ENCODE measurements at places on chromosomes 7 and 10. TPM values are rescaled to one million over a fixed set of nuclear protein-coding genes. Genes with fewer than 3 reads are reported as not detected.

The PRDX3 gene
- total RNA-seq: 165 TPM

The ZNF783 gene
- total RNA-seq: 13.6 TPM

The SLC29A4 gene
- total RNA-seq: 1.3 TPM

The FANK1 gene
- total RNA-seq: 2.6 TPM

The VWC2 gene
- total RNA-seq: 0.16 TPM

The INHBA gene
- 0.59 TPM for total RNA-seq

The SLC18A3 gene
- not detected for total RNA-seq

DNA sequence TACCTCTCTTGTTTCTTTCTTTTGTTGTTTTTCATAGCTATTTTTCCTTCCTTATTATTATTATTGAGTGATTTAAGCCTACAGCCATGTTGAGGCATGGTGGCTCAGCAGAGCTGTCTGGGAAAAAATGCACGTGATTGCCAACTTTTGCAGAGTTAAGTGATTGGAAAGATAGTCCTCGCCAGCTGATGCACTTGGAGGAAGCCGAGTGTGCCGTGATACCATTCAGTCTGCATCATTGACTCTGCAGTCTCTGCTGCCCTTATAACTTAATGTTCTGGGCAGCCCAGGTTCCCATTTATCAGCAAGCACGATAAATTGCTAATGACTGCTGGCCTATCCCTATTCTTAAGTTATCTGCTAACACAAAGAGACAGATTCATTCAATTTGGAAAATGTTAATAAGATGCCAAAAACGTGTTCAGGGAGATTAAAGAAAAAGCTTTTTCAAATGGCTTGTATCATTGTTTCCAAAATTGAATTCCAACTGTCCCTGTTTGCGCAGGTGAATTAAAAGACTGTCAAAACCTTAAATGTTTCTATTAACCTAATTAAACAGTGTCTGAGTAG lies 232.9 kb upstream of the NPY start:
- no peak for DNase-seq
- no peaks in the 10 kb centered on the region for H3K36me3 ChIP-seq
- no peaks in the 10 kb centered on the region for H3K4me1 ChIP-seq
- no peak overlapping the region for H3K4me3 ChIP-seq

- H3K4me3 ChIP-seq: no peak overlapping the region
- no peaks in the 10 kb centered on the region for H3K36me3 ChIP-seq
- no peaks in the 10 kb centered on the region for H3K4me1 ChIP-seq
- H3K27me3 ChIP-seq: no peaks in the 10 kb centered on the region
- no peak overlapping the region for H3K27ac ChIP-seq
These were observed 212.1 kb upstream of the PPP1R3A start for GRCh38 chr7:114130866-114131265.

- H3K4me1 ChIP-seq: no peaks in the 10 kb centered on the region
- H3K27me3 ChIP-seq: no peaks in the 10 kb centered on the region
- H3K27ac ChIP-seq: no peak overlapping the region
- no peak for DNase-seq
- no peaks in the 10 kb centered on the region for H3K36me3 ChIP-seq
These were observed 46.4 kb upstream of the HABP2 start for GRCh38 chr10:113506476-113506875.

- peak overlapping the region; percentile 30 for H3K4me3 ChIP-seq
- H3K27me3 ChIP-seq: no peaks in the 10 kb centered on the region
- DNase-seq: peak; percentile 96
These were observed 15.5 kb downstream of the ZMIZ1 start for GRCh38 chr10:79084012-79084971.

DNA sequence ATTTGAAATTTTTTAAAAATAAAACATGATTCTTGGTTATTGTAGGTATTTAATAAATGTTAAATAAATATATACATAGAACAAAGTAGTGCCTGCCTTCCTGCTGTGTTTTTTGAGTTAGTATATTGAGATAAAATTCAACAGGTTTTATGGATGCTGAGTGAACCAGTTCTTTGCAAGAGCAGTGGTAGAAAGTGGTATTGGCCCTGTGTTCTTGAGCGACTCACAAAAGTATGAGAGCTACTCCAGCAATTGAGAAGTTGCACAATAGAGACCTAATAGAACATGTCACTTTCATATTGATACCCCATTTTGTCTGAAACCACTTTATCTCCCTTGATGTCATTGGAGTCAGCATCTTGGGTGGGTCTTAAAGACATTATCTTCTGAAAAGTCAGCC lies 32.6 kb upstream of the GJD4 start:
- H3K27me3 ChIP-seq: no peaks in the 10 kb centered on the region
- no peak for DNase-seq
- H3K27ac ChIP-seq: no peak overlapping the region
- H3K4me1 ChIP-seq: no peaks in the 10 kb centered on the region
- H3K4me3 ChIP-seq: no peak overlapping the region

GRCh38 chr10:2165771-2166460 lies 428.6 kb upstream of the ADARB2 start:
- no peaks in the 10 kb centered on the region for H3K4me1 ChIP-seq
- no peak overlapping the region for H3K4me3 ChIP-seq
- no peak overlapping the region for H3K27ac ChIP-seq
- no peaks in the 10 kb centered on the region for H3K27me3 ChIP-seq

GRCh38 chr7:50227726-50228125 lies 76.8 kb upstream of the IKZF1 start:
- H3K4me1 ChIP-seq: no peaks in the 10 kb centered on the region
- H3K27ac ChIP-seq: no peak overlapping the region
- no peak overlapping the region for H3K4me3 ChIP-seq
- DNase-seq: no peak

- no peak overlapping the region for H3K27ac ChIP-seq
- H3K27me3 ChIP-seq: no peaks in the 10 kb centered on the region
- no peaks in the 10 kb centered on the region for H3K4me1 ChIP-seq
- no peak for DNase-seq
- H3K36me3 ChIP-seq: peaks cover 25% of the 10 kb centered on the region
These were observed 24.2 kb upstream of the CHST12 start for GRCh38 chr7:2379161-2379560.

DNA sequence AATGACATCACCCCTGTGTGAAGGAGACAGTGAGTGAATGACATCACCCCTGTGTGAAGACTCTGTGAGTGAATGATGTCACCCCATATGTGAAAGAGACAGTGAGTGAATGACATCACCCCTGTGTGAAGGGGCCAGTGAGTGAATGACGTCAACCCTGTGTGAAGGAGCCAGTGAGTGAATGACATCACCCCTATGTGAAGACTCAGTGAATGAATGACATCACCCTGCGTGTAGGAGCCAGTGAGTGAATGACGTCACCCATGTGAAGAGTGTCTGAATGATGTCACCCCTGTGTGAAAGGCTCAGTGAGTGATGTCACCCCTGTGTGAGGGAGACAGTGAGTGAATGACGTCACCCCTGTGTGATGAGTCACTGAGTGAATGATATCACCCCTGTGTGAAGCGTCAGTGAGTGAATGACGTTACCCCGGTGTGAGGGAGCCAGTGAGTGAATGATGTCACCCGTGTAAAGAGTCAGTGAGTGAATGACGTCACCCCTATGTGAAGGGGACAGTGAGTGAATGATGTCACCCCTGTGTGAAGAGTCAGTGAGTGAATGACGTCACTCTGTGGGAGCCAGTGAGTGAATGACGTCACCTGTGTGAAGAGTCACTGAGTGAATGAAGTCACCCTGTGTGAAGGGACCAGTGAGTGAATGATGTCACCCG lies 478.1 kb downstream of the PTPRN2 start:
- H3K4me3 ChIP-seq: no peak overlapping the region
- no peak for DNase-seq
- no peak overlapping the region for H3K27ac ChIP-seq

GRCh38 chr7:131105799-131106680 lies 221.6 kb upstream of the MKLN1 start:
- no peaks in the 10 kb centered on the region for H3K27me3 ChIP-seq
- no peaks in the 10 kb centered on the region for H3K36me3 ChIP-seq
- peaks cover 13% of the 10 kb centered on the region for H3K4me1 ChIP-seq
- peak overlapping the region; percentile 99 for H3K4me3 ChIP-seq
- DNase-seq: peak; percentile 74

- peak overlapping the region; percentile 31 for H3K4me3 ChIP-seq
- H3K4me1 ChIP-seq: no peaks in the 10 kb centered on the region
- H3K36me3 ChIP-seq: no peaks in the 10 kb centered on the region
- H3K27ac ChIP-seq: peak overlapping the region; percentile 86
- DNase-seq: no peak
These were observed 6.7 kb downstream of the SKAP2 start for GRCh38 chr7:26857506-26858240.

DNA sequence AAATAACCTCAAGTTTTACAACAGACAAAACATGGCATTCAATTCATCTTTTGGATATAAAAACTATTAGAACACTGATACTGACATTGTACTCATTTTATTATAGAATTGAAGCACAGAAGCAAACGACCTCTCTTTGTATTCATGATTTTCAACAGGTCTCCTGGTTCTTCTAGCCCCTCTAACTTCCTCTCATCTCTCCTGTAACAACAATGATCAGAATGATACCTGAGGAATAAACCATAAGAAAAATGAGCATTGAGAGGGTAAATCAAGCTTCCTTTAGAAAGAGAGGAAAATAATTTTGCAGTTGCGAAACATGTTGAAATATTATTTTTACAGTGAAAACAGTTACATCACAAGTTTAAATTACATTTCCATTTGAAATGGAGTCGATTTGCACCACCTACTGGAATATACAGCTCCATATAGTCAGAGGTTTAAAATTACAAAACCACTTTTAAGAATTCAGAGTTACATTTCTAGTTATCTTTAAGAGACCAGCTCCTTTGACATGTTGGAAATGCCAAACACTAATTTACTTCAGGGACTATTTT lies 17.5 kb upstream of the TEX36 start:
- H3K36me3 ChIP-seq: no peaks in the 10 kb centered on the region
- no peak for DNase-seq
- no peaks in the 10 kb centered on the region for H3K27me3 ChIP-seq
- H3K4me3 ChIP-seq: no peak overlapping the region
- no peak overlapping the region for H3K27ac ChIP-seq
- H3K4me1 ChIP-seq: no peaks in the 10 kb centered on the region

DNA sequence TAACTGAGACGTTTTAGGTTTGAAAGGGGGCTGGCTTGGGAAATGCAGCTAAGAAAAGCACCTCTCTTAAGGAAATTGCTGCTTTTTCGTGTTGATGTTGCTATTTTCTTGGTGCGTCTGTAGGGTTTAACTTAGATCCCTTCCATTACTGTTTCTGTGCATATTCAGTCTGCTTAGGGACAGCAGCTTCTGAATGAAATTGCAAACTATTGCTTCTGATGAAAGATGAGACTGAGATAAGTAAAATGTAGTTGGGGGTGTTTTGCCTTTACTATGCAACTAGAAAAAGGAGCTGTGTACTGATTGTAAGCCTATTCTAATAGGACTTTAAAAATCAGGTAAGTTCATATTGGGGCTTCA lies 772 bp downstream of the HDAC9 start:
- no peak for DNase-seq
- no peaks in the 10 kb centered on the region for H3K36me3 ChIP-seq
- peak overlapping the region; percentile 66 for H3K4me3 ChIP-seq
- no peaks in the 10 kb centered on the region for H3K4me1 ChIP-seq
- no peak overlapping the region for H3K27ac ChIP-seq
- H3K27me3 ChIP-seq: no peaks in the 10 kb centered on the region

- peak overlapping the region; percentile 64 for H3K4me3 ChIP-seq
- H3K4me1 ChIP-seq: no peaks in the 10 kb centered on the region
- H3K36me3 ChIP-seq: no peaks in the 10 kb centered on the region
- H3K27ac ChIP-seq: peak overlapping the region; percentile 99
- DNase-seq: no peak
These were observed 573 bp upstream of the IDI1 start for GRCh38 chr10:1049425-1049958.

GRCh38 chr10:93160829-93161228 lies 87.1 kb downstream of the CYP26A1 start:
- no peaks in the 10 kb centered on the region for H3K4me1 ChIP-seq
- DNase-seq: no peak

- no peak overlapping the region for H3K4me3 ChIP-seq
- no peaks in the 10 kb centered on the region for H3K27me3 ChIP-seq
- no peaks in the 10 kb centered on the region for H3K36me3 ChIP-seq
- DNase-seq: peak; percentile 72
These were observed 28.4 kb downstream of the TMEM130 start for GRCh38 chr7:98841179-98841997.

GRCh38 chr7:127650847-127651555 lies 993 bp upstream of the SND1 start:
- H3K36me3 ChIP-seq: no peaks in the 10 kb centered on the region
- no peaks in the 10 kb centered on the region for H3K27me3 ChIP-seq
- no peak for DNase-seq
- peak overlapping the region; percentile 95 for H3K4me3 ChIP-seq

DNA sequence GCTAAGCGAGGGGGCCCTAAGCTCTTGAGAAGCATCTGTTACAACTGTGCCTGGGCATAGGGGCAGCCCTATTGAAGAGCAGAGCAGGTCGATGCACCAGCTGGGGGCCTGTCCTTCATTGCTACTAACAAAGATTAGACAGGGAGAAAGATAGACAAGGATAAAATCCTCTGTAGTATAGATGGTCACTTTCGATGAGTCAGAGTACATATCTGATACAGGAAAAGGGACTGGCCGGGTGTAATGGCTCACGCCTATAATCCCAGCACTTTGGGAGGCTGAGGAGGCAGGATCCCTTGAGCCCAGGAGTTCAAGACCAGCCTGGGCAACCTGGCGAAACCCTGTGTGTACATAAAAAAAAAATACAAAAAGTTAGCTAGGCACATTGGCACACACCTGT lies 13.6 kb downstream of the OPTN start:
- no peaks in the 10 kb centered on the region for H3K4me1 ChIP-seq
- H3K36me3 ChIP-seq: no peaks in the 10 kb centered on the region
- H3K4me3 ChIP-seq: no peak overlapping the region
- no peaks in the 10 kb centered on the region for H3K27me3 ChIP-seq
- no peak for DNase-seq

DNA sequence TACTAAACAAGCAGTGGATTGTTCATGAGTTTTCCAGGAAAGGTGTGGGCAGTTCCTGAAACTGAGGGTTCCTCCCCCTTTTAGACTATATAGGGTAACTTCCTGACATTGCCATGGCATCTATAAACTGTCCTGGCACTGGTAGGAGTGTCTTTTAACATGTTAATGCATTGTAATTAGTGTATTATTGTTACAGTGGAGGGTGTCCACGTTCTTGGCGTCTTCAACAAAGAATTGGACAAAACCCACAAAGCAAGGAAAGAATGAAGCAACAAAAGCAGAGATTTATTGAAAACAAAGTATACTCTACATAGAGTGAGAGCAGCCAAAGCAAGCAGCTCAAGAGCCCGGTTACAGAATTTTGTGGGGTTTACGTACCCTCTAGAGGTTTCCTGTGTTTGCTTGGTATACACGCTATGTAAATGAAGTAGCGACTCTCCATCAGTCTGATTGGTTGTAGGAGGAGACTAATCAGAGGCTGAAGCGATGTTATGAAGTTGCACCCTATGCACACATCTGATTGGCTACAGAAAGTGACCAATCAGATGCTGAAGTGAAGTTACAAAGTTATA lies 175.2 kb downstream of the NSUN6 start:
- H3K4me1 ChIP-seq: no peaks in the 10 kb centered on the region
- no peaks in the 10 kb centered on the region for H3K36me3 ChIP-seq
- no peak for DNase-seq
- H3K4me3 ChIP-seq: no peak overlapping the region

DNA sequence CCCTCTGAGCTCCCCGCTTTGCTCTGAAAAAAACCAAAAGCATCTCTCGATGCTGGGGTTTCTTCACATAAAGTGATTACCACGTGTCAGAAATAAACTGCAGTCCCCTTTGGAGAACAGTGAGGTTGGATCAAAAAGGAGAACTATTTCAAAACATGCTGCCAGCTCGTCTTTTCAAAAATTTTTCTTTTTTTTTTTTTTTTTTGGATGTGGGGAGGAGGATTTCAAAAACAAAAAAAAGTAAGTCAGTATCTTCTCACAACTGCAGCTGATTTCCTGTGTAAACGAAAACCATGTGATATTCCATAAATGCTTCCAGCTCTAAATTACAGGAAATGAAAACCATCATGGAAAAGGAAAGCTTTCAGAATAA lies 155.0 kb upstream of the LYZL2 start:
- DNase-seq: no peak
- no peaks in the 10 kb centered on the region for H3K36me3 ChIP-seq
- peaks cover 6% of the 10 kb centered on the region for H3K4me1 ChIP-seq
- no peaks in the 10 kb centered on the region for H3K27me3 ChIP-seq
